ENCODE measurements at places on chromosomes 4 and X. TPM values are rescaled to one million over a fixed set of nuclear protein-coding genes. Genes with fewer than 3 reads are reported as not detected.

DNA sequence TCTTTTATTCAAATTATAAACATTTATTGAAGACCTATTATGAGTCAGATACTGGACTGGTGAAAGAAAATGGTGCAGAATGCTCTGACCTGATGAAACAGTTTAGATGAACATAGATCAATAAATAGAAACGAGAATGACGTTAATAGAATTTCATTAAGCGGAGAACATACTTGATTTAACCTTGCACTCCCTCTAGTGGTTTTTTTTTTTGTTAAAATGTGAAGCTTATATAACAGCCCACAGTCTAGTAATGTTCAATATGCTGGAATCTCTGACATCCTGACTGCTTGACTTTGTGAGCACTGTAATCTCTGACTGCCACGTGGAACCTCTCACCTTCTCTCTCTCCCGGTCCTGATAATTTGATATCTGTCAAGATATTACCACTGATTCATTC lies 32.3 kb downstream of the HDAC8 start:
- peak; percentile 1 for DNase-seq

- no peak for DNase-seq
Measured at GRCh38 chr4:95742872-95743271, 97.0 kb upstream of the PDHA2 start.

DNA sequence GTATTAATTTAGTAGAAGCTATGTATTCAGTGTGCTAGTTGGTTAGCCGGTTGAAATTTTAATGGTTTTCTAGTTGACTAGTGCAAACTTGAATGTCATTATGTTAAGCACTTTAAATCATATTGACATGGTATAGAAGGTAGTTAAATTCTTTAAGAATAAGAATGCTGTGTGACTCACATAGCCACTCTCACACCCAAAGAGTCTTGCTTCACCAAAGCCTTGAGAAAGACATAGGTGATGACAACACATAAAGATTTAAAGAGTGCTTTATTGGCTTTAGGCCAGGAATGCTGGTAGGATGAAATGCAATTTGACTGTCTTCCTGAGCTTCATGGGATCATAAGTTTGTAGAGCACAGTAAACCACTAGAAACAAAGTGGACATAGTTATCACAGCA lies 85.3 kb downstream of the DCAF8L2 start:
- no peak for DNase-seq

Gene SSR4
- total RNA-seq = 373 TPM

Gene RIBC1
- total RNA-seq = 0.88 TPM
